Stimulated activated CD8-positive, alpha-beta memory T cell treated with anti-CD3 and anti-CD28 coated beads, Interleukin-15, amount 100 ng/mL, for 24 hours (primary cell): ENCODE measurements at places on chromosomes 6 and 20.

- no peak for DNase-seq
These were observed 405.5 kb downstream of the CDH26 start for GRCh38 chr20:60363698-60364097.

GRCh38 chr6:115666997-115667396, 393.7 kb downstream of the FRK start:
- DNase-seq = no peak

DNA sequence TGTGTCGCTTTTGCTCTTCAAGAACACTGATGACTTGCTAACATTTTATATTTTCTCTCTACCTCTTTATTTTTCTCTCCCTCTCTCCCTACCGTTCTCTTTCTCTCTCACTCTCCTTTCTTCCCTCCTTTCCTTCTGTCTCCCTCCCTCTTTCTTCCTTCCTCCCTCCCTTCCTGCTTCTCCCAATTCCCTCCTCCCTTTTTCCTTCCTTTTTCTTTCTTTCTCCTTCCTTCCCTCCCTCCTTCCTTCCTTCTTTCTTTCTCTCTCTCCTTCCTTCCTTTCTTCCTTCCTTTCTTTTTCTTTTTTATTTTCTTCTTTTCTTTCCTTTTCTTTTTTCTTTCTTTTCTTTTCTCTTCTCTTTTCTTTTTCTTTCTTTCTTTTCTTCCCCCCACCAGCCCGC, 1066.1 kb downstream of the KIF16B start:
- DNase-seq = no peak

- DNase-seq = no peak
These were observed 3.6 kb upstream of the HSP90AB1 start for GRCh38 chr6:44243345-44243744.

DNA sequence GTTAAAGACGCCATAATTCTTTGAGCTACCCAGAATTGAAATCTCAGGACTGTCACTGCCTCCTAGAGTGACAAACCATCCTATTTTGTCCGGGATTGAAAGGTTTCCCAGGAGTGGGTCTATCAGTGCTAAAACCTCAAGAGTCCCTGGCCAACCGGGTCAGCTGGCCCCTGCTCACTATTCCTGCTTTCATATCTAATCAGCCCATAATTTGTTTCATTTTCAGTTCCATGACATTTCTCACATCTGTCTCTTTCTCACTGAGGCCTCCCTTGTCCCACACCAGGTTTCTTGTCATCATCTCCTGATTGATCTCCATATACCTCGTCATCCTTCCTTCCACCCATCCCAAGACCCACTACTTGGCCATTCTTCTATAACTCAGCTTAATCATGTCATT, 98.2 kb downstream of the SLC35B3 start:
- DNase-seq = no peak

GRCh38 chr6:155412335-155412734, 43.3 kb downstream of the NOX3 start:
- DNase-seq = no peak

DNA sequence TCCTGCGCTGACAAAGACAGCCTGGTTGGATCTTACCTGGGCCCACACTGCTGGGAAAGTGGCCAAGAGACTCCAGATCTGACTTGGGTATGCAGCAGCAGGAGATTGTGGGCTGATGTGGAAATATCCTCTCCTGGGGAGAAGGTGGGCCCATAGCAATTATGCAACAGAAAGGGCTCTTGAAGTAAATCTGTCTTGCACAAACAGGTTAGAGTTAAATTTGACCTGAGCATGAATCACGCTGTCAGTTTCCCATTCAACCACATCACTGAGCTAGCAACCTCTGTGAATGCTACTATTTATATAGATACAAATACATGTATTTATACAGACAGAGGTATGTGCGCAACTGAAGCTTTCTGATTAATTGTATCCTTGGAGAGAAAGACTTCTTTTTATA, 28.3 kb upstream of the PDYN start:
- DNase-seq = no peak

DNA sequence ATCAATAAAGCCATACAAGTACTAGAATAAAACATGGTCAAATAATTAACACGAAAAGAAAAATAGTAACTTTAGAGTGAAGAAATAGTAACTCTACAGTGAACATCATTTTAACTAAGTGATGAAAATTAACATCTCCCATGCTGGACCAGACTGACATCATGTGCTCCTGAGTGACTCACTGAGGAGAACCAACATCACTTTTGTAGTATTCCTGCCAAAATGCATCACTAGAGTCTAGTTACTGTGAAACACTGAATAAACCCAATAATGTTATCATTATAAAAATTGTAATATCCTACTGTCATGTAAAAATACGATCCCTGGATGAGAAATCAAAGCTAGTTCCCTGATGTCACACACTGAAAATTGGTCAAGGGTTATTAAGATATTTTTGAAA, 361.3 kb downstream of the CD109 start:
- DNase-seq = no peak
